ENCODE measurements at places on chromosomes 4 and X. TPM values are rescaled to one million over a fixed set of nuclear protein-coding genes. Genes with fewer than 3 reads are reported as not detected.

Gene CT45A2
- not detected for total RNA-seq

Gene USP17L30
- total RNA-seq: not detected

Gene UGT2A1
- not detected for total RNA-seq

Gene FOXP3
- total RNA-seq: not detected

Gene GPC4
- 6.2 TPM for total RNA-seq

Gene GAB3
- total RNA-seq: 2.9 TPM

Gene MXRA5
- total RNA-seq: 2.6 TPM

Gene LINC00632
- 50.2 TPM for total RNA-seq

Gene USP17L24
- total RNA-seq: not detected

Gene NUP62CL
- total RNA-seq: 0.19 TPM

Gene NPY5R
- not detected for total RNA-seq

Gene RTL3
- not detected for total RNA-seq

Gene FRAS1
- total RNA-seq: 2.7 TPM

Gene FGB
- not detected for total RNA-seq

Gene ADH1C
- 3.7 TPM for total RNA-seq

Gene PPA2
- total RNA-seq: 52.0 TPM

Gene NLRP2B
- total RNA-seq: not detected

Gene WDR17
- 0.06 TPM for total RNA-seq

Gene NHSL2
- 1.8 TPM for total RNA-seq

Gene EXOSC9
- total RNA-seq: 16.0 TPM

Gene GAGE12H
- total RNA-seq: not detected

Gene GATA1
- not detected for total RNA-seq

Gene AADAT
- 4.6 TPM for total RNA-seq

Gene RIBC1
- 0.19 TPM for total RNA-seq

Gene CEP135
- total RNA-seq: 1.6 TPM

Gene ABLIM2
- not detected for total RNA-seq

Gene PDZD4
- 0.69 TPM for total RNA-seq

Gene VAMP7
- 35.9 TPM for total RNA-seq

Gene FAM149A
- 9.7 TPM for total RNA-seq

Gene RNF175
- total RNA-seq: not detected

Gene UGT2B11
- not detected for total RNA-seq

Gene CLTRN
- 0.12 TPM for total RNA-seq

Gene NFKB1
- 23.7 TPM for total RNA-seq

Gene MAGEA9B
- not detected for total RNA-seq

Gene FRMD7
- not detected for total RNA-seq

Gene CFAP99
- not detected for total RNA-seq

Gene SHROOM4
- total RNA-seq: 3.2 TPM

Gene TMPRSS11D
- not detected for total RNA-seq

Gene USP26
- not detected for total RNA-seq

Gene SMIM31
- not detected for total RNA-seq

Gene SPANXA1
- total RNA-seq: not detected

Gene TASL
- total RNA-seq: not detected

Gene BEND2
- not detected for total RNA-seq

Gene SSX1
- not detected for total RNA-seq

Gene AMBN
- not detected for total RNA-seq

Data from cardiac ventricle fibroblast (primary cell).